NCI-H524 treated with DMSO at 0.1 percent for 48 hours (cell line): ENCODE measurements at places on chromosomes 6 and 20.

DNA sequence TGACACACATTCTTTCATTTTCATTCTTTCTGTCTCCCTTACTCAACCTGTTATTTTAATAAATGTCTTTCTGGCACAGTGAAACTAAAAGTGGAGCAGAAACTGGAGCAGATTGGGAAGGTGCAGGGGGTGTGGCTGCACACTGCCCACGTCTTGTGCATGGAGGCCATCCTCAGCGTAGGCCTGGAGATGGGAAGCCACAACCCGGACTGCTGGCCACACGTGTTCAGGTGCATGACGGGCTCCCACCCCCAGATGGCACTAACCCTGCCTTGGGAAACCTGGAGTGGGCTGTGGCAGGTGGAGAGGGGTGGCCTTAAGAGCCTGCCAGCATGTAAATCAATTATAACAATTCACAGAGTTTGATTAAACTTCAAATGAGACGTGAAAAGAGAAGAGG lies 71.4 kb upstream of the PBOV1 start:
- no peak for DNase-seq

- no peak for DNase-seq
These were observed 199.2 kb downstream of the MAFB start for GRCh38 chr20:40489886-40490285.

GRCh38 chr6:551405-551804 lies 105.5 kb downstream of the HUS1B start:
- no peak for DNase-seq

DNA sequence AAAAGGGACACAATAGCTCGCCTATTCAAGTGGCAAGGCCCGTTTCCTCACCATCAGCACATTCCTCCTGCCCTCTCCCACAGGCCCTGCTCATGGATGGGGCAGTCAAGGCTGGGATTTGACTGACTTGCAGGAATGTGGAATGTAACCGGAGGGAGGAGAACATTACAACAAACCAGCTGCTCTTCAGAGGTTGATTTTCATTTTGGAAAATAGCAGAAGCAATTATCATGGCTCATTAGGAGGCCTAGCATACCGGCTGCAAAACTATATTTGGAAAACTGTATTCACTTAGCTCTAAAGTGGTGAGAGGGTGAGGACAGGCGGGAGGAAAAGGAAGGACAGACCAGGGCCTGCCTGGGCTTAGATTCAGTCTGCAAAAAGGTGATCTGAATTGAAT lies 283.7 kb downstream of the CD83 start:
- no peak for DNase-seq

DNA sequence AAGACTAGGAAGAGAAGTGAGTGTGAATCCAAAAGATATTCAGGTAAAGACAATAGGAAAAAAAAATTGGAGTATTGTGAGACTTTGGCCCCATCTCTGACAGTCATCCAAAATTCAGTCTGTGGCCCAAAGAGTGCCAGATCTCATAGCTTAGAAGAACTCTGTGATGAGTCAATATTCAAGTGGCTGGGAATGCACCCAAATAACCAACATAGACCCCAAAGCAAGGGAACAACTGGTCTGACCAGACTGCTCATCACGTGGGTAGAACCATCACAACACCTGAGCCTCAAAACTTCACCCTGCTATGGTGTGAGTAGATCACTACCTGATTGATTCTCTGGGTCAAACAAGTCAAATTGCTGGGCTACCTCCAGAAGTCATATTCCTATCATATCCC lies 51.1 kb upstream of the TRDN start:
- DNase-seq, result no peak

- no peak for DNase-seq
These were observed 32.7 kb upstream of the IRF4 start for GRCh38 chr6:358847-359246.

DNA sequence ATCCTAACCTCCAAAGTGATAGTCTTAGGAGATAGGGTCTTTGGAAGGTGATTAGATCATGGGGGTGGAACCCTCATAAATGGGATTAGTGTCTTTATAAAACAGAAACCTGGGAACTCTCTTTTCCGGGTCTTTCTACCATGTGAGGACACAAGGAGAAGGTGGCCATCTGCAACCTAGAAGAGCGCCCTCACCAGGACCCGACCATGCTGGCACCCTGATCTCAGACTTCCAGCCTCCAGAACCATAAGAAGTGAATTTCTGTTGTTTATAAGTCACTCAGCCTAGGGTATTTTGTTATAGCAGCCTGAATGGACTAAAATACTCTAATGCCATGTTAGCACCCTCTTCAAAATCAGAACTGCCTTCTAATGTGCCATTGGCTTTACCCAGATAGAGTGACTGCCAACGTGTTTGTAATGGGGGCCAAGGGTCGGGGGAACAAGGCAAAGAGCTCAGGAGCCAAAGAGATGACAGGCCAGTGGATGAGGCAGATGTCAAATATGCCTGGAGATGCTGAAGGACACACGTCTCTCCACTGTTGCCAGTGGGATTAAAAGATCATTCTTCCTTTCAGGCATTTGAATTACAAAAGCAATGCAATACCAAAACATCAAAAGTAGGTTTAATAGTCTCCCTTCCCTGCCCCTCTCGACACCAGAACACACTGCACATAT lies 21.0 kb downstream of the TUBB2B start:
- no peak for DNase-seq

DNA sequence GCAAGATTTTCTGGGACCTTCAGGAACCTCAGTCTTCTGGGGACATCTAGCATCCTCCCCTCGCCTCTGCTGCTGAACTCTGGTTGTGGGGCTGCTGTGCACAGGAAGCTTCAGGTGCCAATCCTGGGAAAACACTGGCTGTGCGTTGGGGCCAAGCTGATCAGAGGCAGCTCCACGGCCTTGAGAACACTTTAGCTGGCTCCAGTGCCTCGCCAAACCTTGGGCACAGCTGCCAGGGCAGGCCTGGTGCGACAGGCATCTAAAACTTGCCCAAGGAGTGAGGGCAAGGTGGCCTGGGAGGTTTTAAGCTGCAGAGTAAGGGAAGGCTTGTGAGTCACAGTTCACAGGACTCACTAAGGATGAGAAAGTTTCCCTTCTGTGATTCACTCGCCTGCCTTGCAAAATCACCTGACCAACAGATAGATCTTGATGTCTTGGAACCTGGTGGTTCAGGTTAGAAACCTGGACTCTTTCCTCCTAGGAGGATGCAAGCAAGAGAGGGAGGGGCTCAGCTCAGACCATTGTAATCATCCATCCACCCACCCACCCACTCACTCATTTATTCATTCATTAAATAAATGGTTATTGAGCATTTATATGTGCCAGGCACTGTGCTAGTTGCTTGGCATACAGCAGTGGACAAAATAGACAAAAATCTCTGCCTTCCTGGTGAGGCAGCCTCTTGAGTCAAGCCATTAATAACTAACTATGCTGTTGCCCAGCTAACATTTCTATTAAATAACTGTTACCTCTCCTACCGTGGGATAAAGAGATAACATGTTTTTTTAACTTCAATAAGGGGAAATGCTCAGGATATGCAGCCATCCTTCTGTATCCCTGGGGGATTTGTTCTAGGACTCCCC lies 2.5 kb upstream of the SPATS1 start:
- DNase-seq, result no peak
